Ascending aorta (tissue), 2 donors: ENCODE measurements at places on chromosomes 3 and 15. TPM values are rescaled to one million over a fixed set of nuclear protein-coding genes. Genes with fewer than 3 reads are reported as not detected.
A peak's percentile ranks its signal among the peaks of the same experiment; 100 is the strongest.

The CCDC54 gene
- total RNA-seq, result not detected

The RNF13 gene
- 69.3 TPM for total RNA-seq

The GABRR3 gene
- total RNA-seq, result not detected

The ANKDD1A gene
- total RNA-seq, result 28.6 TPM

The WDR93 gene
- total RNA-seq, result not detected

The RTP3 gene
- not detected for total RNA-seq

The SEC11A gene
- 31.6 TPM for total RNA-seq

The IL5RA gene
- not detected for total RNA-seq

The MESP2 gene
- not detected for total RNA-seq

The SAXO2 gene
- total RNA-seq, result not detected

The FOXL2 gene
- total RNA-seq, result not detected

GRCh38 chr3:15630646-15631350 lies 29.3 kb downstream of the BTD start:
- no peak for DNase-seq

DNA sequence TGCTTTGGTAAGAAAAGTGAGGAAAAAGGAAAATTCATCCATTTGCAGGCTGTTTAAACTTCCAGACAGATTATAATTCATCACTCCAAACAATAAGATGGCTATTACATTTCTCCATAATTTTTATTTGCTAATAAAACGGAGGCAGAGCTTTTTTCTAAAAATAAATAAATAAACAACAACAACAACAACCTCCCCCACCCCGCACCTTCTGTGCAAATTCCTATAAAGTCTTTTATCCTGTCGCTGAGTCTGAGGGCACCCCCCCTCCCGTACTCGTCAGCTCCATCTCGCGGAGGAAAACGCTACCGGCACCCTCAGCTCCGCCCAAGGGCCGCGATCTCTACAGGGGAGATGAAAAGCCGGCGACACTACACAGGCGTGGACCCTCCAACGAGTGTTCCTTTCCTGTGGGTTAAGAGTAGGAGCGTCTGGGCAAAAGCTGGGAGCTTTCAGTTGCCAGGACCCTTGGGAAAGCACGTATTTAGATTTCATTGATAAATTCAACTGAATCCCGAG lies 1.0 kb upstream of the ATP1B3 start:
- DNase-seq, result peak; percentile 65

- no peak for DNase-seq
Measured at GRCh38 chr15:58690703-58691102, 58.8 kb downstream of the ADAM10 start.

- no peak for DNase-seq
Measured at GRCh38 chr3:194872669-194872977, 186.9 kb downstream of the FAM43A start.

DNA sequence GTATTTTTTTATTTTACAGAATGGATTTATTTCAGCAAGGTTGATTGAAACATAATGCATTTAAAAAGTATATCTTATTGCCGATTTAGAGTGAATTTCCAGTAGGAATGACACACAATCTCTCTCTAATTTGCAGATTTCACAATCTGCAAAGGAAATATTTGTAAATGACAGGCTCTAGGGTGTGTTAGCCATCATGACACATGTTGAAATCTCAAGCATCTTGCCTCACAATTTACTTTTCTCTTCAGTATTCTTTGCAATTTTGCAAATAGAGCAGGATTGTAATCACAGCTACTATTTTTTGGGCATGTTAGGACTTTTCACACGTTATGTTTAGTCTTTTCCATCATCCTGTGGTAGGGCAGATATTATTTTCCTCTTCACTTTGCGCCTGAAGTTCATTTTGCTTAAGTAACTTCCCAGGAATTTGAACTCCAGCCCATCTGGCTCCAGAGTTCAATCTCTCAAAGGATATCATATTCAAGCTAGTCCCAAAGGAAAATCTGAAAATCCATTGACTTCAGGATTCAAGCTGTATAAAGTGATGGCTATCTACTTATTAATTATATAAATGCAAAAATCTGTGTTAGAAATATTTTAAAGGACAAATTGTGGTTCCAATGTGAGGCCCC lies 55.4 kb downstream of the ATP13A4 start:
- no peak for DNase-seq

GRCh38 chr15:101308604-101309435 lies 13.8 kb upstream of the SNRPA1 start:
- peak; percentile 45 for DNase-seq

DNA sequence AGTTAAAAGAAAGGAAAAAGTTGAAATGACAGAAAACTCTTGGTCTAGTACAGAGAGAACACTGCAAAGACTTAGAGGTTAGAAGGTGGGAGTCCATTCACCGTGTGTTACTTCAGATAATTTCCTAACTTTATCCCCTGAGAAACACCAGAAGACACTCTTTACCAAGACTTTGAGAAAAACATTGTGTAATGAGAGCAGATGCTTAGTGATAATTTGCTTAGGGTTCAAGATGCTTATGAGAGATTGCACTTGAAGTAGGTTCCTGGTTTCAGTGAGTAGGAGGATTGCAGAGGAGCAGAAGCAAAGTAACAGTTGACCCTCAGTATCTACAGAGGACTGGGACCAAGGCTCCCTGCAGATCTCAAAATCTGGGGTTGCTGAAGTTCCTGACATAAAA lies 594.1 kb downstream of the NR2F2 start:
- DNase-seq, result no peak

DNA sequence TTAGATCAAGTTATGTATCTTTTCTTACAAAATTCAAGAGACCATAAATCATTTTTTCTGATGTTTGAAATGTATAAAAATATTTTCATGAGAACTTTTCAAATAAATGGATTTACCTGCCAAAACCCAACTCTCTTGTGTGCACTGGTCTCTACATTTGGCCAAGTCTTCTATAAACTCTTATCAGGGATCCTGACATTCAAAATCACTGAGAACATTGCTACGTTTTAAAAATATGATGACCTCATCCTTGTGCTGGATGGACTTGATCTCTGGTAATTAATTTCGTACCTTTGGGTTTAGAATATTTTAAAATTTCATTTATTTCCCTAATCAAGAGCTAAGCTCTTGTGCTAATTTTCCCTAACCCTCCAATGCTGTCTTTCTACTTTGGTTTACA lies 127.4 kb downstream of the ATP8B4 start:
- no peak for DNase-seq

- DNase-seq, result no peak
Measured at GRCh38 chr3:77038930-77039605, 831 bp upstream of the ROBO2 start.

GRCh38 chr15:98581715-98582114 lies 66.6 kb upstream of the IGF1R start:
- no peak for DNase-seq

- no peak for DNase-seq
Measured at GRCh38 chr15:59657635-59658125, 365 bp upstream of the GTF2A2 start.

GRCh38 chr3:154334973-154335420 lies 10.7 kb upstream of the DHX36 start:
- DNase-seq, result no peak

- no peak for DNase-seq
Measured at GRCh38 chr15:63018639-63019038, 23.9 kb upstream of the TPM1 start.

GRCh38 chr3:47892286-47893040 lies 89.5 kb downstream of the DHX30 start:
- DNase-seq, result no peak

DNA sequence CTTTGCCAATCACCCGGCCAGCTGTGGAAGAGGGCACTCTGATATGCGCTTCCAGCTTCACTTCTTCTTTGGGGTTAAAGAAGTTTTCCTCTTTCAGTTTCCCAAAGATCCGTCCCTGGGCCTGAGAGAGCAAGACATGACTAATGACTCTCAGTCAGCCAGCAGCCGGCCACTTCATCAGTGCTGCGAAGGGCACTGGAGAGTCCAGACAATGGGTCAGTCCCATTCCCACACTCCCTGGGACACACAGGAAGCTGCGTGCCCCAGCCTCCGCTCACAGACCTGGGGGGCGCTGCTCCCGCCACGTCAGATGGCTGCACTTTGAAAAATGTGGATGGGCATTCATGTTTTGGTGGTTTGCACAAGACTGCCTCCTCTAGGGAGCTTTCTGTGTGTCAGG lies 63.3 kb downstream of the SENP2 start:
- no peak for DNase-seq

DNA sequence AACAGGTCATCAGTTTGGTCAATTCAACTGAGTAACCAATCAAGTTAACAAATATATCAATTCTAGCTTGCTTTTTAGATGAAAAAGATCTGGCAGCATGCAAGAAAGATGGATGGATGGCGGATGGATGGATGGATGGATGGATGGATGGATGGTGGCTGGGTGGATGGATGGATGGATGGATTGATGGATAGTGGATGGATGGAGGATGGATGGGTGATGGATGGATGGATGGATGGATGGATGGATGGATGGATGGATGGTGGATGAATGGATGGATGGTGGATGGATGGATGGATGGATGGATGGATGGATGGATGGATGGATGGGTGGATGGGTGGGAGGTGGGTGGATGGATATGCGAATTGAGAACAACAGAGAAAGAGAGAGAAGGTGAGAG lies 303.7 kb upstream of the IGF1R start:
- no peak for DNase-seq

GRCh38 chr3:156507285-156507684 lies 47.6 kb downstream of the SSR3 start:
- DNase-seq, result no peak

DNA sequence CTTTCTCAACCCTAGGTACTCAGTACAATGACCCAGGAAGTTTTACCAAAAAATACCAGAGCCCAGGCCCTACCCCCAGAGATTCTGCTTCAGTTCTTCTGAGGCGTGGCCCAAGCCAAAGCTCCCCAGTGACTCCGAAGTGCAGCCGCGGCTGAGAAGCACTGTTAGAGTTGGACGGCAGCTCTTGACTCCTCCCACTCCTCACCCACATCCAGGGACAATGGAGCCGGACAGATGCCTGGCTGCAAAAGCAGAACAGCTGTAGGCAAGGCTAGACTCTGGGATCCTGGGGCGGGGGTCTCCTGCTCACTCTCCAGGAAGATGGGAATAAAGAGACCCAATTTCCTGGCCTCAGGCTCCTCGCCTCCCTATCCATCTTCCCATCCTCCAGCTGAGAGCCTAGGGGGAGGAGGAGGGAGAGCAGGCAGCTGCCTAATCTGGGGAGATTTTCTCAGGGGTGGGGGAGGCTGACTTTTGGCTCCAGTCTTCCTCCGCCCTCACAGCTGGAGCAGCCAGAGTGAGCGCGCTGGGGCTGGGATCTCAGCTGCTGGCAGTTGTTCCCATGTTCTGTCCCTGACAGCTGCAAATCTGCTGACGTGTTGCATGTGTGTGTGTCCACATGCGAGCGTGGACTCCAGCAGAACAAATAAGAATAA lies 223.8 kb downstream of the OPA1 start:
- DNase-seq, result no peak

DNA sequence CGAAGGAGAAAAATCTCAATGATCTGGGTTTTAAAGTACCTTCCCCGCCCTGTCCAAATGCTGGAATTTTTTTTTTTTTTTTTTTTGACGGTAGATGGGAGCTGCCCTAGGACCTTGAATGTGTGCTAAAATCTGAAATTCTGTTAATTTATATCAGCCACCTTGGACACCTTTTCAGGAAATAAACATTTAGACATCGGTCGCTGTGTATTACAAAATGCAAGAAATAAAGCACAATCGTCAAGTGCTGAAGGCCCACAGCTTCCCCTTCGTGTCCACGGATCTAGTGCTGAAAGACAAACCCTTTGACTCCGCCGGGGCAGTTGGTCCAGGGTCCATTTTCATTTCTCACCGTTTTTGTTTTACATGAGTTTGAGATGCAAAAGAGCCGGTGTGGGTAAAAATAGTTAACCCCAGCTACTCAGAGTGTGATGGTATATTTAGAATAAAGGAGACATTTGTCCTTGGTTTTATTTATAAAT lies 90.2 kb upstream of the CHD2 start:
- no peak for DNase-seq

GRCh38 chr3:131406274-131406673 lies 24.7 kb downstream of the NUDT16 start:
- no peak for DNase-seq

DNA sequence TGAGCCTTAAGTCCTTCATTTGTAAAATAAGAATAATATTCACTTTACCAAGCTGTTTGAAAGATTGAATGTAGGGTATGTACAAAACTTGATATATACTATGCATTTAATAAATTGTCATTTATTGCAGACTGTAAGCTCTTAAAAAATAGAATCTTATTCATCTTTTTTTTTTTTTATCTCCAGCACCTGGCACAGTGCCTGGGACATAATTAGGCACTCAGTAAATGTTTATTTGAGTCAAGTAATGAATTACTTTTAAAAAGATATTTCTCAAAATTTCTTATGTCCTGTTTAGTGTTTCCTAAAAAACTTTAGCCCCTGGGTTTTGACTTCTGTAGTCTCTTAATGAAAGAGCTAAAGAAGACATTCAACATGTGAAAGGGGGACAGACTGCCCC lies 71.7 kb downstream of the TOP2B start:
- DNase-seq, result no peak

DNA sequence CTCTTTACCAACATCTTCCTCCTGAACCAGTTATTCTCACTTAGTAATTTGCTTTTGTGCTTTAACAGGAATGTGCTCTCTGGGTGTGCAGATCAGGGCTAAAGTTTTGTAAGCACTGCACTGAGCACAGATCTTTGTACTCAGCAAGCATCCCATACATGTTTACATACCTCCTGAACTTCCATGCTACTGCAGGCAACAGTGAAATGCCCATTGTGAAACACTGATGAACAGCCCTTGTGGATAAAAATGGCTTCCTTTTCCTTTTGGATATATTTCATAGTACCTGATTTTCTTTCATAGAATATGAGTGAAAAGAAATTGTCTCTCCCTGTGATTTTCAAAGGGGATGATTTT lies 855.9 kb downstream of the MCTP2 start:
- no peak for DNase-seq

DNA sequence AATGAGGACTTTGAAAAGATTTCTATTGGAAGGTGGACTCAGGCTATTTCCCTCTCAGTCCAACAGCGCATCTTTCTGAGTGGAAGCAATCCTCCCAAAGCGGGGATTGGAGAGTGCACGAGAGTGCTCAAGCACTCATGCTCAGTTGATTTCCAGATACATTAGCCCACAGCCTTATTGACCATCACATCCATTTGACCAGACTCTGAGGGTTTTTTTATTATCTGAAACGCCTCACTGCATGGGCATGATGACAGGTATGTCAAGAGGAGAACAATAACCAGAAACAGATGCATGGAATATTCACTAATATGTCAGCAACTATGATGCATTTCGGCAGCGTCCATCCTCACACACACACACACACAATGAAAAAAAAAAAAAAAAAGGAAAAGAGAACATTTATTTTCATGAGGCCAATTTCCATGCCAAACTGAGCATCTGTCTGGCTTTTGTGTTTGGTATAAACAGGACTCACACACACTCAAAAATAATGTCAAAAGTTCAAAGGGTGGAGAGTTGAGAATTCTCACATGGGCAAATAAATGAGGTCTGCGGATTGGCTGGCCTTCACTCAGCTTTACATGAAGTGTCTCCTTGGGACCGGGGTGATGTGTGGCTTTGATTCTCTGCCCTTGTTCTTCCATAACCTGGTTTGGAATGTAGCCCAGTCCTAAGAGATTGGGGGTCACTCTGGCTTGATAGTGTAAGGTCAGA lies 371.6 kb downstream of the MCTP2 start:
- no peak for DNase-seq

GRCh38 chr3:141129049-141129448 lies 77.9 kb downstream of the SPSB4 start:
- no peak for DNase-seq
